Activated CD4-positive, alpha-beta memory T cell treated with anti-CD3 and anti-CD28 coated beads for 36 hours (primary cell): ENCODE measurements at places on chromosomes 12 and 14. TPM values are rescaled to one million over a fixed set of nuclear protein-coding genes. Genes with fewer than 3 reads are reported as not detected.

DNA sequence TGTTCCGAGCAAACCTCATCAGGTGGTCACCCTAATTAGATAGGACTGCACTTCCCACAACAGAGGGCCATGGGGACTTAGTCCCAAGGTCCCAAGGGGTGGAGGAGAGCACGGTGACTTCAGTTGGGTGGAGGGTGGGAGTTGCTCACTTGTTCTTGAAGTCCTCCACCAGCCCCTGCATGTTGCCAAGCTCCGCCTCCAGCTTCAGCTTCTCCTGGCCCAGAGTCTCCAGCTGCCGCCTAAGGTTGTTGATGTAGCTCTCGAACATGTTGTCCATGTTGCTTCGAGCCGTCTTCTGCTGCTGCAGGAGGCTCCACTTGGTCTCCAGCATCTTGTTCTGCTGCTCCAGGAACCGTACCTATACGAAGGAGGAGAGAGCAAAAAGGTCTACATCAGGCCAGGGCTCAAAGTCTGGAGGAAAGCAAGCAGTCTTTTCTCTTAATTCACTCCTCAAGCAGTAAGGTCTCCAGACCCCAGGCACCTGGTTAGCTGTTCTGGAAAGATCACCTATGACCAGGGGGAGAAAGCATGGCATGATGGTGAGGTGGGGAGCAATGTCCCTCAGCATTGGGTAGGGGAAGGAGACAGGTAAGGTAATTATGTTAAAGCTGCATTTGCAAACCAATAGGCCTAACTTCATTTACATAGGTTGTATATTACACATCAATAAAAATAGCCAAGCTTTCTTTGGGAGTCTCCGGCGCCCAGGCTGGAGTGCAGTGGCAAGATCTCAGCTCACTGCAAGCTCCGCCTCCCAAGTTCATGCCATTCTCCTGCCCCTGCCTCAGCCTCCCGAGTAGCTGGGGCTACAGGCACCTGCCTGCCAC lies 2.9 kb downstream of the KRT8 start:
- peaks cover 4% of the 10 kb centered on the region for H3K4me1 ChIP-seq
- no peaks in the 10 kb centered on the region for H3K36me3 ChIP-seq
- no peak overlapping the region for H3K27ac ChIP-seq
- peaks cover 3% of the 10 kb centered on the region for H3K27me3 ChIP-seq
- H3K4me3 ChIP-seq, result no peak overlapping the region
- DNase-seq, result no peak

DNA sequence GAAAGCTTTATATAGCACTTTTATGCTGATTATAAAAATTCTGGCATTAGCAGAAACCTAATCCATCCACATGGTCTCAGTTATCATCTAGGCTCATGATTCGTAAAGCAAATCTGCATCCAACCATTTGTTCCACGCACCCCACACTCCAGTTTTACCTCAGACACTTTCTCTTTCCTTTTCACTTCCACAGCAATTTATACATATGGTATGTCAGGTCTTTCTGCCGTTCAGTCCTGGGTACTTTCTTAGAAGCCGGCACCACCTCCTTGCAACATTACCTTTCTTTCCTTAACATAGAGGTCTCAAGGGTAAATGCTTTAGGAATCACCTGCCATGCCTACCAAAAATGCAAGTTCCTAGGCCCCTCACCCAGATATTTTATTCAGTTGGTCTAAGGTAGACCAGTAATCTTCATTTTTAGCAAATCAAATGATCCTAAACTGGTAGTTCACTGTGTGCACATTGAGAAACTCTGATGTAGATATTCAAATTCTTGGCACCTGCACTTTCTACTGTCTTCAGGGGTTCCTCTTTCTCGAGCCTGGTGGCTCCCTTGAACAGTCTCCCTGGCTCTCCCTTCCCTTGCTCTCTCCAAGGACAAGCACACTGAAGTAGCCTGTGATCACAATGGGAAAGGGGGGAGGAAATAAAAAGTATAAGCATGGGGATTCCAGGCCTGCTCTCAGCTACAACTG lies 2.8 kb upstream of the KRAS start:
- no peak overlapping the region for H3K4me3 ChIP-seq
- no peaks in the 10 kb centered on the region for H3K27me3 ChIP-seq
- no peak overlapping the region for H3K27ac ChIP-seq
- H3K4me1 ChIP-seq, result peaks cover 19% of the 10 kb centered on the region
- DNase-seq, result peak; percentile 16
- peaks cover 3% of the 10 kb centered on the region for H3K36me3 ChIP-seq

- peaks cover 3% of the 10 kb centered on the region for H3K36me3 ChIP-seq
- H3K4me1 ChIP-seq, result peaks cover 50% of the 10 kb centered on the region
- H3K27ac ChIP-seq, result peak within 1 kb of the TSS; percentile 84
Measured at GRCh38 chr12:121038861-121039668, at the start of gene OASL. OASL (minus strand) TSS chr12:121039246; CDS start chr12:121038971, 275 bp downstream.

GRCh38 chr12:4273652-4274395 lies at the start of gene CCND2:
CCND2 (plus strand) TSS chr12:4273762; CDS start chr12:4274041, 279 bp downstream.
- H3K4me1 ChIP-seq, result peaks cover 31% of the 10 kb centered on the region
- H3K27me3 ChIP-seq, result no peaks in the 10 kb centered on the region
- peak within 1 kb of the TSS; percentile 97 for H3K4me3 ChIP-seq

Gene BBOF1
- total RNA-seq, result 1.0 TPM

Gene MMAB
- 42.4 TPM for total RNA-seq
